DMS79 treated with DMSO at 0.1 percent for 48 hours (cell line): ENCODE measurements at places on chromosomes 3 and 15.

- DNase-seq = no peak
Measured at GRCh38 chr3:49343163-49343562, 3.3 kb upstream of the USP4 start.

- DNase-seq = no peak
Measured at GRCh38 chr3:39383881-39384664, 903 bp downstream of the SLC25A38 start.

GRCh38 chr3:87132801-87133200 is 94.3 kb upstream of the CHMP2B start:
- DNase-seq = no peak

- DNase-seq = no peak
Measured at GRCh38 chr3:154184582-154184981, 63.4 kb downstream of the ARHGEF26 start.

DNA sequence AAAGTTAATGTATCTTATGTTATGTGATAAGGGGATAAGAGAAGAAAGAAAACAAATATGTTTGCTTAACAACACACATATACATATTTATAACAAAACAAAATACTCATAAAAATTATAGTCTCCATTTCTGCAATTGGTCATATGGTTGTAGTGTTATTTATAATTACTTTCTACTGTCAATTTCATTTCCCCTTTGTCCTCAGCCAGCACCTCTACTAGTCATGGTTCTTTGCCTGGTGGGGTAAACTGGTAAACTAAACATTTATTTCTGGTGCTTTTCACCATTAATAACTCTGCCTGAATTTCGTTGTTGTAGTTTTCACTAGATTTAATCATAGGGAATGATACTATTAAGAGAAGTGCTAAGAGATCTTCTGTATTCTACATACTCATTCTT is 88.0 kb upstream of the ALCAM start:
- no peak for DNase-seq

- DNase-seq = no peak
Measured at GRCh38 chr15:29516929-29517328, 247.3 kb upstream of the NSMCE3 start.

GRCh38 chr15:34065261-34065660 is 26.3 kb upstream of the AVEN start:
- peak; percentile 64 for DNase-seq

- no peak for DNase-seq
Measured at GRCh38 chr3:72214066-72214951, 429.4 kb upstream of the PROK2 start.

GRCh38 chr3:158532099-158532734 is 38.8 kb upstream of the MLF1 start:
- DNase-seq = peak; percentile 34

DNA sequence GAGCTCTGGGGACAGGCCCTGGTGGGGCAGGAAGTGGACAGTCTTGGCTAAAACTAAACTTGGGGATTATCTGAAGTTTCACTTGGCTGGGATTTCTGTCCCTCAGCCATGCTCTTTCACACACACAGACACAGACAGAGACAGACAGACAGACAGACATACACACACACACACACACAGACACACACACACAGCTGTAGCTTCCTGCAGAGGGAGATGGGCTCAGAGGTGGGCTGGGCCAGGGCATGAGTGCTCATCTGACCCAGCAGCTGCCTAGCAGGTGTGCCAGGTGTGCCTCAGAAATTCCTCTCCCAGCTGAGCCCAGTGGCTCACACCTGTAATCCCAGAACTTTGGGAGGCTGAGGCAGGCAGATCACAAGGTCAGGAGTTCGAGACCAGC is 3.3 kb downstream of the RHOV start:
- no peak for DNase-seq

- DNase-seq = no peak
Measured at GRCh38 chr3:72892081-72892775, 4.4 kb downstream of the GXYLT2 start.

DNA sequence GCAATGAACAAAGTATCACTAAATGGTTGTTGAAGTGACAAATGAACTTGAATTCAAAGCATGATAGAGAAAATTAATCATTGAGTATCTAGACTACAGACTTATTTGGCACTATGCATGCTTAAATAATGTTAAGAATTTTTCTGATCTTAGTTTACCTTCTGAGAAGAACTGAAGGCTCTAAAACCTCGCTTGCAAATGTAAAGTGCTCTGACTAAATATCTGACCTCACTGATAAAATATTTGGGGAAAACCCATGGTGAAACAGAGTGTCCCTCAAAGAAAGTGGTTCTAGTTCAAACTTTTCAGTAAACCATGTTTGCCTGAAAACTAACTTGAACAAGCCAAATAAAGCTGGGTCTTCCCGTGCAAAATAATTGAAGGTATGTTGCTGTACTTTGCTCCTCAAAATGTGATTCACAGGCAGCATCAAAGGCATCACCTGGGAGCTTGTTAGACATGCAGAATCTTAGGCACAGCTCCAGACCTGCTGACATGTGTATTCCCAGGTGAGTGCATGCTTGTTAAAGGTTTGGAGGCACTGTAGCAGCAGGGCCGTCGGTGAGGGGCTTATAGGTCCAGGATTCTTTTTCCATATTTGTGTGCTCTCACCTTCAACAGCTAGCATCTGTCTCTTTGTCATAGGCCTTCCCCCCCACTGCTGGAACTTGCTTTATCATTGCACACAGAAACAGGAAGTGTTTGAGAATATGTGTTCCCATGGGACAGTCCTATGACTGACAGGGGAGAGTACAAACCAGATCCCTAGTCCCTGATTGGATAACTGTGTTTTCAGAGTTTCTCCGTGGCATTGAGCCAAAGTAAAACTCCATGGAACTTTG is 524.2 kb upstream of the LMCD1 start:
- DNase-seq = no peak

DNA sequence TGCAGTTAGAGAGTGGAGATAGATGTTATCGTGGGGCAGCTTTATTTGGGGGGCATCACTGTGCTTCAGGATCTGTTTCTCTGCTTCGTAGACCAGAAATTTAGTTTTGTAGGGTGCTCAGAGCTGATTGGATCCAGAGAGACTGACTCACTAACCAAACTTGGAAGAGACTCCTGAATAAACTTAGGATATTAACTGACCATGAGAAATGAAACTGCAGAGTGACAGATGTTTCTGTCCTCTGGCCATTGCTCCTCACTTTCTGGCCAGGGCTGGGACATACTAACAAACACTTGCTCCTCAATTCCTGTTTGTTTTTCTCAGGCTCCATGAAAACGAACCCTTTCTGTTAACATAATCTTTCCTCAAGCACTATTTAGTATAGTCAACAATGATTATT is 4.3 kb downstream of the ZNF592 start:
- no peak for DNase-seq

DNA sequence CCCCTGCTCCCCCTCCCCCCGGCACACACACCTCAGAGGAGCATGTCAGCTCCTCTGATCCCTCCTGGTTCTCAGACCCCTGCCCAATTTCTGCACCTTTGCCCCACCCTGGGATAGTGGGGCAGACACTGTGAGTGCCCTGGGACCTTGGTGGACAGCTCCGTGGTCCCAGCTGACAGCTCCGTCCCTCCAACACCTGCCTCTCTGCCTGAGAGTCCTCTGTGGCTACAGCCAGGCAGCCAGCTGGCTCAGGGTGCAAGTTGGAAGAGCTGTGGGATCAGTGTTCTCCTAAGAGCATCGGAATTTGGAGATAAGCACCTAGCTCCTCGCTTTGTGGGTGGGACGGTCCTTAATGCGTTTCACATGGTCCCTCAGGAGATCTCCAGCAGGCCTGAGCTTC is 43.7 kb upstream of the PGPEP1L start:
- no peak for DNase-seq

DNA sequence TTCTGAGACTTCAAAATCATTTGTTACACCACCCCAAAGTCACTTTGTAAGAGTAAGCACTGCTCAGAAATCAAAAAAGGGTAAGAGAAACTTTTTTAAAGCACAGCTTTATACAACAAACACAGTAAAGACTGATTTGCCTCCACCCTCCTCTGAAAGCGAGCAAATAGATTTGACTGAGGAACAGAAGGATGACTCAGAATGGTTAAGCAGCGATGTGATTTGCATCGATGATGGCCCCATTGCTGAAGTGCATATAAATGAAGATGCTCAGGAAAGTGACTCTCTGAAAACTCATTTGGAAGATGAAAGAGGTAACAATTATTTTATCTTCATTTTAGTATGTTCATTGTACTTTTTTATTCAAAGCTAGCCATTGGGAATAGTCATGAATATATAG is 32.6 kb downstream of the BLM start:
- DNase-seq = no peak

DNA sequence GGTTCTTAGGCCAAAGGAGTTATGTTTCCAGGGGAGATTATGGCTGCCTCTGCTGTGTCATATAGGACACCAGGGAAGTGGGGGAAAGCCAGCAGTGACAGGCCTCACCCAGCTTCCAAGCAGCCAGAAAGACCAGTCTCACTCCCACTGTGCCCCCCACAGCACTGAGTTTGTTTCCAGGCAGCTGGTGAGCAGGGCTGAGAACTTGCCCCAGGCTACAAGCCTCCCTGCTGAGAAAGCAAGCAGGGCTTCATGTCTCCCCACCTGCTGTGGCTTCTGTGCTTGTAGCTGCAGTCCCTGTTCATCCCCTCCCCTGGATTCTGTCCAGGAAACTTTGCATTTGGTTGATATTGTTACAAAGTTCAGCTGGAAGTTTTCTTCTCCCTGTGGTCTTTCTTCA is 376.3 kb downstream of the PDCD6IP start:
- no peak for DNase-seq

DNA sequence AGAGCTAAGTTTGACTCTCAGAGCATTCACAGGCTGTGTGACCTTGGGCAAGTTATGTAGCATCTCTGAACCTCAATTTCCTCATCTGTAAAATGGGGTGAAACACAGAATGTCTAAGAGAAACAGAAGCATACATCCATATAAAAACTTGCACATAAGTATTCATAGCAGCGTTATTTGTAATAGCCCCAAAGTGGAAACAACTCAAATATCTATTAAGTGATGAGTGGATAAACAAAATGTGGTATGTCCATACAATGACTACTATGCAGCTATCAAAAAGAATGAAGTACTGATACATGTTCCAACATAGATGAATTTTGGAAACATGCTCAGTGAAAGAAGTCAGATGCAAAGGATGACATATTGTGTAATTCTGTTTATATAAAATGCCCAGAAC is 201.8 kb upstream of the KBTBD8 start:
- DNase-seq = no peak

DNA sequence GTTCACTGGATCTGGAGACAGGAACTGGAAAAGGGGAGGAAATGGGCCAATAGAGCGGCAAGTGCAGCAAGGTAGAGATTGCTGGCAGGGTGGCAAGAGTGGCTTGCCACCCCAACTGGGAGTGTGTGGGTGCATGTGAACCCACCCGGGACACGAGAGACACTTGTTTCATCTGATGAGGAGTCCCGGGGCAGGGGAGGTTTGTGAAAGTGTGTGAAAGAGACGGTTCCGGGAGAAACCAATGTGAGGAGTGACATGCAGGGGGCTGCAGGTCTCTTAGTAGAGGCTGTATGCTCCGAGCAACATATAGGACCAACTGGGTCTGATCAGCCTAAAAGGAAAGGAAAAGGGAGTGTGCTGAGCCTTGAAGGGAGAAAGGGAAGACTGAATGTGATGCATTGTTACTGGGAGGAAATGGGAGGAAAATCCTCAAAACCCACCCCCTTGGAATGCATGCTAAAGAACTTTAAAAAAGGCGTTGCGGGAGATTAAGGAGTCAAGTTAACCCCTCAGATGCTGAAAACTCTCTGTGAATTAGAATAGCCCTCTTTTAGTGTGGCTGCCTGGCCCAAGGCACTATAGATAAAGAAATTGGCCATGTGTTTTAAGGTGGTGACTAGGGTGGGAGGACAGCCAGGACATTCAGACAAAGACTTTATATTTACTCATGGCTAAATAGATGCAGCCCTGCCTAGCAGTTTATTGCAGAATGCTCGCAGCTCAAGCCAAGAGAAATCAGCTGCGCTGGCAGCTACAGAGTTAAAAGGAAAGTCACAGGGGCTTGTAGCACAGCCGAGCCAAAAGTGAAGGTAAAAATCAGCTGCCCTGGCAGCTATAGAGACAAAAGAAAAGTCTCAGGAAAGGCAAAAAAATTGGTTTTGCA is 9.1 kb upstream of the SLC9C1 start:
- no peak for DNase-seq

DNA sequence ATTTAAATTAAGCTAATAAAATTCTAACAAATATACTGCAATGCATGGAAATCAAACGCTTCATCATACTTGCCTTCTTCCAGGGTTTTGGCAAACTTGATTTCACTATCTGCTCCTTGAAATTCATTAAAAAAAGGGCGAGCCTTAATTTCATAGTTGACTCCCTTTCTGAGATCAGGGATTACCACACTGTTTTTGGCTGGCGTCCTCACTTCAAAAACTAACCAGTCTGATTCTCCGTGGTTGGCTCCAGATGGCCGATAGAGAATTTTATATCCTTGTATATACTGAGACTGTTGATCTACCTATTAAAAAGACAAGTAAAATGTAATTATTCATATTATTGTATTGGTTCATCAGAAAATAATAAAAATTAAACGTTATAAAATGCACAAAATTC is 1106.8 kb downstream of the ROBO1 start:
- DNase-seq = no peak

DNA sequence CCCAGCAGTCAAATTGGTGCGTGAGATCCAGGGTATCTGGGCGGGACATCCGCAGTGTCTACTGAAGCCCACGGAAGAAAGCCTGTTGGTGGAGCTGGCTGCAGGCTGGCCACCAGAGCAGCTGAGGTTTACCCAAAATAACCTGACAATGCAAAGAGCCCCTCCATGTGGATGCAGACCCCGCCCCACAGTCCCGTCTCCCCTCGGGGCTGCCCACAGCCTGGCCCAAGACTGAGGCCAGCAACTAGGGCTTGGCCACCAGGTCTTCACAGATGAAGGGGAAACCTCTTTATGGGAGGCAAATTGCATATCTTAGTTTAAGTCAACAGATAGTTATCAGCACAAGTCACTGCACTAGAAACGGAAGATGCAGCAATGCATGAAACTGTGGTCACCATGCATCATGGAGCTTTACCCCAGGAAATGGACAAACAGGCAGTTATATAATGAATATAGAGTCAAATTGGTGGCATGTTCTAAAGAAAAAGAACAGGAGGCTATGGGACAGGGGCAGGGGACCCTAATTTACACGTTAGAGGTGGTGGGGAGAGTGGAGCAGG is 86.3 kb downstream of the ARNT2 start:
- DNase-seq = no peak
